ENCODE measurements at places on chromosomes 3 and 15. TPM values are rescaled to one million over a fixed set of nuclear protein-coding genes. Genes with fewer than 3 reads are reported as not detected.

Gene MEGF11
- total RNA-seq: not detected

Gene SLC35G2
- 3.0 TPM for total RNA-seq

DNA sequence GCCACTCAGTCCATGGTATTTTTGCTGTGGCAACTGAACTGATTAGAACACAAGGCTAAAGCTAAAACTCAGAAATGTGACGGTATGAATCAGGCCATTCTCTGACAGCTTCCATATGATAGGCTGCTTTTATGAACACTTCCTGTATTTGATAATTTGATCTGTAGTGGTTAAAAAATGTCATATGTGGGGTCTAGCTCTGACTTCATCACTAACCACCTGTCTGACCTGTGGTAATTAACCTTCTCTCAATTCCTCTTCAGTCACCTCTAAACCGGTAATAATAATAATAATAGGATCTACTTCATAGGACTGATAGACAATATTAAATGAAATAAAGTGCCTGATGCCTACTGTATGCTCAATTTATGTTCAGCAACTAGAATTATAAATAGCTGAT lies 223.2 kb downstream of the MBNL1 start:
- no peak overlapping the region for H3K4me3 ChIP-seq
- peaks cover 7% of the 10 kb centered on the region for H3K27me3 ChIP-seq
- no peaks in the 10 kb centered on the region for H3K36me3 ChIP-seq

DNA sequence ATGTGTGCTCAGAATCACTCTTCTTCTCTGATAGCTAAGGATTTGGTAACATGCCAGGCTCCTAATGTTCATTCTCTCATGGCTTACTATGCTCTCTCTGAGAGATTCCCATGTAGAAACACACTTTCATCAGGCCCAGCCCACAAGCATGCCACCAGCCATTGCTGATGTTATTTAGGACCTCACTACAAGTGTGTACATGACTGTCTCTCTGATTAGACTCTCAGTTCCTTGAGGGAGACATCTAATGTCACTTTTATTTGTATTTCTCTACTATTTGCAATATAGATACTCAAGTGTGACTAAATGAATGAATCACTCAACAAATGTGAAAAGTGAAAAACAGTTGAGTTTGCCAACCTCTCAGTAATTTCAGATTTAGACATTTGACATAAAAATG lies 84.3 kb upstream of the ARL6 start:
- no peaks in the 10 kb centered on the region for H3K36me3 ChIP-seq
- no peaks in the 10 kb centered on the region for H3K27me3 ChIP-seq
- no peak overlapping the region for H3K27ac ChIP-seq
- no peak overlapping the region for H3K4me3 ChIP-seq

DNA sequence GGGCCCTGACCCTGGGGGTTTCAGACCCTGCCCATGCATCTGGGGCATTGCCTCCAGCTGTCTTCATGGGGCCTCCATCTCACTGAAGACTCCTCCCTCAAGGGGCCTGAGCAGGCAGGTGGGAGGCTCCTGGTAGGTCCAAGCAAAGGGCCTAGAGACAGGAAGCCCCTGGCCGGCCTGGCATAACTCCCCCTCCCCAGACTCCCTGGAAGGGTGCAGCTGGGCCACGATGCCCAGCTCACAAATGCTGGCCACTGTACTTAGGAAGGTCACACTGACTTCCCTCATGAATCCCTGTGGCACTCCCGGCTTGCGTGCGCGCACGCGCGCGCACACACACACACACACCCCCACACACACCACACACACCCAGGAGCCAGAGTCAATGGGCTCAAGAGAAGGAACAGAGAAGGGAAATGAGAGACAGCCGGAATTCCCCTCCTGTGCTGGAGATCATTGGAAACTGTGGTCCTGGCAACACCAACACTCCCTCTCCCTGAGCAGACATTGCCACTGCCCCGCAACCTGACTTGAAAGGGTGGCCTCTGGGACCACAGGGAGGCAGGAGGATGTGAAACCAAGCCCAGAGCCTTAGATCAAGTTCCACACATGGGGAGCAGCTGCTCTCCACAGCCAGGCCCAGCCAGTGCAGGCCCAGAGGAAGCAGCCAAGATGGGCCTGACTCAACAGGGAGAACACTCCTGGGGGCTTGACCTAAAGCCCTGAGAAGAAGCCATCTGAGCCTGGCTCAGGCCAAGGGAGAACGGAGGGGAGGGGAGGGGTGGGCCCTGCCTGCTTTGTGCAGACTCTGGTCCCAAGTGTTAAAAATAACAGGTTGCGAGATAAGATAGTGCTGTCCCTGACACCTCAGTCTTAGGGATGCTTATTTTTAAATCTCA lies 69.7 kb downstream of the SCN5A start:
- no peak for DNase-seq
- no peak overlapping the region for H3K4me3 ChIP-seq
- H3K36me3 ChIP-seq: no peaks in the 10 kb centered on the region
- no peak overlapping the region for H3K27ac ChIP-seq
- peaks cover 3% of the 10 kb centered on the region for H3K27me3 ChIP-seq

- no peaks in the 10 kb centered on the region for H3K36me3 ChIP-seq
- no peaks in the 10 kb centered on the region for H3K4me1 ChIP-seq
- DNase-seq: no peak
- H3K4me3 ChIP-seq: no peak overlapping the region
- peaks cover under 1% of the 10 kb centered on the region for H3K27me3 ChIP-seq
- no peak overlapping the region for H3K27ac ChIP-seq
These were observed 91.8 kb upstream of the ALCAM start for GRCh38 chr3:105274958-105275357.

- H3K27me3 ChIP-seq: no peaks in the 10 kb centered on the region
- H3K4me3 ChIP-seq: peak overlapping the region; percentile 25
- DNase-seq: peak; percentile 15
- peak overlapping the region; percentile 88 for H3K27ac ChIP-seq
- H3K36me3 ChIP-seq: peaks cover 34% of the 10 kb centered on the region
These were observed 86.5 kb downstream of the MB21D2 start for GRCh38 chr3:192831111-192831644.

- H3K4me3 ChIP-seq: no peak overlapping the region
- no peaks in the 10 kb centered on the region for H3K4me1 ChIP-seq
- no peaks in the 10 kb centered on the region for H3K27me3 ChIP-seq
- H3K36me3 ChIP-seq: no peaks in the 10 kb centered on the region
- DNase-seq: no peak
These were observed 37.1 kb downstream of the ADAMTS9 start for GRCh38 chr3:64650715-64651114.

DNA sequence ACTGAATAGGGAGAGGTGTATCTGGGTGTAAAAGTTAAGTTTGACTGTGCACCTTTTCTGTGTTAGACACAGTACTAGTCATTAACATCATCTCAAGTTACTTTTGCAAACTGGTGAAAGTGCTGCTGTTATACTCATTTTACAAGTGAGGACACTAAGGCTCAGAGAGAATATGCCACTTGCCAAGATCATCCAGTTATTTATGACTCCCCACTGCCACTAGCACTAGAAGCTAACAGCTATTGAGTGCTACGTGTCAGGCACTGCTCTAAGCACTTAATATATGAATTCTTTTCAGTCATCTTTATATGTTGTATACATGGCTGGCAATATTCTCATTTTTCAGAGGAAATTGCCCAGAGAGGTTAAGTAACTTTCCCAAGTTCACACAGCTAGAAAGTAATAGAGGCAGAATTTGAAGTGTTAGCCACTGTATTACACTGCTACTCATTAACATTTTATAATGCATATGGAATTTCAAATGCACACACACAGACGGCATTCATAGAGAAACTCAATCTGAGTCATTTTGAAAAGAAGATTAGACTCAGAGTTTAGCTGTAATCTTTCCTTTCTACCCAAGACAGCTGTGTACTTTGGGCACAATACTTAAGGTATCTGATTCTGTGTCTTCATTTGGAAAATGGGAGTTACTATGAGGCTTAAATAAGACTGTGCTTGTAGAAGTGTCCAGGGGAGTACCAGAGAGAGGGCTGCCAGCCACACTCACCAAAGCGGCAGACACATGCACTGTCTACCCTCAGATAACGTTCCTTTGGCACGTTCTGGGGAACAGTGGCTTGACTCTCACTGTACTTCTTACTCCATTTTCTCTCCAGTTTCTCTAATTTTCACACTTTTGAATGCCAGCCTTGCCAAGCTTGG lies 1.3 kb upstream of the MASP1 start:
- no peak for DNase-seq
- peaks cover 28% of the 10 kb centered on the region for H3K27me3 ChIP-seq
- H3K4me3 ChIP-seq: no peak overlapping the region
- no peaks in the 10 kb centered on the region for H3K4me1 ChIP-seq

DNA sequence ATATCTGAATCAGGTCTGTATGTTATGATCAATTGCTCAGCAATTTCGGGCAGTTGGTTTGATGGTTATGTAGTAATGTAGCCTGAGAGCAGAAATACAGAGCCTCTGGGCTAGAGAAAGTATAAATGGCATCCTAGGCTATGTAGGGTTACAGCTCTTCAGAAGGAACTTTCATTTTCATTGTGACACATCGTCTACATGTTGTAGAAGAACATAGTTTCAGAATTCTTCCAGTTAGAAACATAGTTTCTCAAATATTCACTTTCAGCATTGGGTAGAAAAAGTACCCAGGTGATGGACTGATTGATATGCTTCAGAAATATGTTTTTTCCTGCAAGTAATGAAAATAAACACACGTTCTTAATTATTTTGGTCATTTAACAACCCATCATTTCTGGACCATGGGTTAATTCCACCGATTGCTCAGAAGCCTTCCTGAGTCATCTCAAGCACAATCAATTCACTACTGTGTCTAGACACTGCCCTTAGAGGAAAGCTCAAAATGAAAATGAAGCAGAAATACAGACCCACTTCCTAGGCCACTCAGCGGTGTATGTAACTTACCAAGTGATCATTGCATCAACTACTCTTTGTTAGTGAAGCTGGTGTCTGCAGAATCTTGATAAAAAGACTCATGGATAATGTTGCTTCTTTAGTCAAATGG lies 88.8 kb upstream of the TSEN2 start:
- H3K36me3 ChIP-seq: no peaks in the 10 kb centered on the region
- H3K27ac ChIP-seq: peak overlapping the region; percentile 62
- peak overlapping the region; percentile 53 for H3K4me3 ChIP-seq
- peaks cover 12% of the 10 kb centered on the region for H3K4me1 ChIP-seq

DNA sequence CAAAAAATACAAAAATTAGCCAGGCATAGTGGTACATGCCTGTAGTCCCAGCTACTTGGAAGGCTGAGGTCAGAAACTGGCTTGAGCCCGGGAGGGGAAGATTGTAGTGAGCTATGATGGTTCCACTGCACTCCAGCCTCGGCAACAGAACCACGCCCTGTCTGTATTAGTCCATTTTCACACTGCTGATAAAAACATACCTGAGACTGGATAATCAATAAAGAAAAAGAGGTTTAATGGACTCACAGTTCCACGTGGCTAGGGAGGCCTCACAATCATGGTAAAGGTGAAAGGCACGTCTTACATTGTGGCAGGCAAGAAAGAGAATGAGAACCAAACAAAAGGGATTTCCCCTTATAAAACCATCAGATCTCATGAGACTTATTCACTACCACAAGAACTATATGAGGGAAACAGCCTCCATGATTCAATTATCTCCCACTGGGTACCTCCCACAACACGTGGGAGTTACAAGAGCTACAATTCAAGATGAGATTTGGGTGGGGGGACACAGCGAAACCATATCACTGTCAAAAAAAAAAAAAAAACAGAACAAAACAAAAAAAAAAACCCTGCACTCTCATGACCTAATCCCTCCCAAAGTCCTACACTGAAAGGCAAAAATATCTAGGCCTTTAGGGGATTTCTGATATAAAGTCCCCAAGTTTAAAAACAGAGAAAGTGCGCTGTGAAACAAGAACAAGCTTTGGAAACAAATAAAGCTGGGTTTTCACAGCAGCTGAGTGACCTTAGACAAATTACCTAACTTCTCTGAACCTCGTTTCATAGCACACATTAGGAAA lies 224.7 kb downstream of the IGSF11 start:
- no peak overlapping the region for H3K4me3 ChIP-seq
- H3K27me3 ChIP-seq: peaks cover 3% of the 10 kb centered on the region
- H3K27ac ChIP-seq: no peak overlapping the region
- H3K4me1 ChIP-seq: no peaks in the 10 kb centered on the region

- peak overlapping the region; percentile 67 for H3K27ac ChIP-seq
- DNase-seq: no peak
- H3K4me1 ChIP-seq: peaks cover 5% of the 10 kb centered on the region
- no peaks in the 10 kb centered on the region for H3K27me3 ChIP-seq
- peaks cover 9% of the 10 kb centered on the region for H3K36me3 ChIP-seq
- H3K4me3 ChIP-seq: peak overlapping the region; percentile 12
These were observed 141.4 kb downstream of the TBL1XR1 start for GRCh38 chr3:177055605-177056571.

GRCh38 chr3:151925876-151926275 lies 52.4 kb downstream of the SUCNR1 start:
- H3K27me3 ChIP-seq: peaks cover 3% of the 10 kb centered on the region
- DNase-seq: no peak
- no peaks in the 10 kb centered on the region for H3K4me1 ChIP-seq
- H3K36me3 ChIP-seq: no peaks in the 10 kb centered on the region

GRCh38 chr3:136186344-136186743 lies 9.8 kb downstream of the MSL2 start:
- H3K27me3 ChIP-seq: no peaks in the 10 kb centered on the region
- H3K4me3 ChIP-seq: no peak overlapping the region
- peaks cover 75% of the 10 kb centered on the region for H3K4me1 ChIP-seq
- H3K36me3 ChIP-seq: peaks cover 19% of the 10 kb centered on the region
- no peak for DNase-seq
- H3K27ac ChIP-seq: no peak overlapping the region

DNA sequence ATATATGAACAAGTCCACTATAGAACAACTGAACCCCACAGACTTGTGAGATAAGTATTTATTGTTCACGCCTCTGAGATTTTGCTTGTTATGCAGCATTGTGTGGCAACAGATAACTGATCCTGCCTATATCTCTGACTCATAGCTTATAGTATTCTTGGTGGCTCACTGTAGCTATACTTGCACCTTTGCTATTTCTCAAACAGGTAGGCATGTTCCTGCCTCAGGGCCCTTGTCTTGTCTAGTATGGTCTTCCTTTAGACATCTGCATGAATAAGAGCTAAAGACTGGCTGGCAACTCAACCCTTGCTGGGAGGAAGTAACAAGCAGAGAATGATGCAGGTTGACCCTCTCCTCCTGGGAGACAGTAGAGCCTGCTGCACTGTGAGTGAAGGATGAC lies 256.1 kb downstream of the CHST2 start:
- H3K27me3 ChIP-seq: peaks cover 2% of the 10 kb centered on the region
- H3K4me1 ChIP-seq: peaks cover 4% of the 10 kb centered on the region
- H3K27ac ChIP-seq: no peak overlapping the region
- H3K36me3 ChIP-seq: no peaks in the 10 kb centered on the region

GRCh38 chr3:66419036-66419435 lies 81.8 kb downstream of the LRIG1 start:
- H3K4me1 ChIP-seq: peaks cover 38% of the 10 kb centered on the region
- no peaks in the 10 kb centered on the region for H3K27me3 ChIP-seq
- peaks cover 54% of the 10 kb centered on the region for H3K36me3 ChIP-seq
- H3K27ac ChIP-seq: peak overlapping the region; percentile 34
- no peak overlapping the region for H3K4me3 ChIP-seq
- DNase-seq: no peak

GRCh38 chr3:128152419-128153155 lies 694 bp upstream of the EEFSEC start:
- H3K27me3 ChIP-seq: peaks cover 3% of the 10 kb centered on the region
- H3K4me1 ChIP-seq: peaks cover 31% of the 10 kb centered on the region
- H3K27ac ChIP-seq: peak overlapping the region; percentile 98
- H3K36me3 ChIP-seq: no peaks in the 10 kb centered on the region
- peak overlapping the region; percentile 94 for H3K4me3 ChIP-seq
